ENCODE measurements at places on chromosomes 5 and 9. TPM values are rescaled to one million over a fixed set of nuclear protein-coding genes. Genes with fewer than 3 reads are reported as not detected.
A peak's percentile ranks its signal among the peaks of the same experiment; 100 is the strongest.

- DNase-seq: no peak
Measured at GRCh38 chr5:58410441-58410840, 49.4 kb downstream of the PLK2 start.

DNA sequence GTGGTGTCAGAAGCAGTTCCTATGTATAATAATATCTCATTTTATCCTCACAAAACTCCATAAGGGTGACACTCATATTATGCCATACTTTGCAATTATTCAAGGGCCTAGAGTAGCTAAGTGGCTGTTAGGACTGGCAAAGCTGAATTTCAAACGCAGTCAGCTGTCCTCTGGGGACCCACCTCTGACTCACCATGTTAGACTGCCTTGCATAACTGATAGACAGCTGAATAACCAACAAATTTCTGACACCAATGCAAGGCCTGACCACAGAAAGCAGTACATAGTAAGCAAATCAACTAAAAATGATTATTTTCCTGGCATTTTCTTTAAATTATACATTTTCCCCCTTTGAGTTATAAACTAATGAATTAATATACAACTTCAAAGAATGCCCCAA lies 251.6 kb upstream of the PTGER4 start:
- DNase-seq: no peak

GRCh38 chr9:113564498-113565237 lies 101.1 kb downstream of the RGS3 start:
- DNase-seq: peak; percentile 66

- DNase-seq: no peak
Measured at GRCh38 chr9:133141833-133142595, 21.0 kb upstream of the RALGDS start.

DNA sequence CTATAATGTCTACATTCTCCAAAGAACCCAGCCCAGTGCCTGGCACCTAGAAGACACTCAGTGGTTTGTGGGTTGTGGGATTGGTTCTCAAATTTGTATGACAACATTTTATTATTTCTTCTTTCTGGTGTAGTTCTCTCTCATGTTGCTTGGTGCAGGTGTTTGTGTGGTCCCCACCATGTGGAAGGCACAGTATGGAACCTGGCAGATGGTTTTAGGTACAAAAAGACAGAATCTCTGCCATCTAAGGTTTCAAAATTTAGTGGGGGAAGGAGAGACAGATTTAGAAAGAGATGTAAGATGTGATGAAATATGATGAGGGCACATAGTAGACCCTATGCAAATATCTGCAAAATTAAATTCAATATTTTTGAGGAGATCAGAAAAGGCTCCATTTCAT lies 323.8 kb downstream of the CDK5RAP2 start:
- DNase-seq: no peak

DNA sequence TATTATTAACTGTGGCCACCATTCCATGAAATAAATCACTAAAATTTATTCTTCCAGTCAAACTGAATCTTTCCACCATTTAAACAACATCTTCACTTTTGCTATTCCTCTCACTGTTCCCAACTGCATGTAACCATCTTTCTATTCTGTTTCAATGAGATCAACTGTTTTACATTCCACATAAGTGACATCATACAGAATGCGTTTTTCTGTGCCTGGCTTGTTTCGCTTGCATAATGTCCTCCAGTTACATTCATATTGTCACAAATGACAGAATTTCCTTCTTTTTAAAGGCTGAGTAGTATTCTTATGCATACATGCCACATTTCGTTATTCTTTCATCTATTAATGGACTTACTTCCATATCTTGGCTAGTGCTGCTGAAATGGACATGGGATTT lies 738.2 kb downstream of the SEMA5A start:
- no peak for DNase-seq

DNA sequence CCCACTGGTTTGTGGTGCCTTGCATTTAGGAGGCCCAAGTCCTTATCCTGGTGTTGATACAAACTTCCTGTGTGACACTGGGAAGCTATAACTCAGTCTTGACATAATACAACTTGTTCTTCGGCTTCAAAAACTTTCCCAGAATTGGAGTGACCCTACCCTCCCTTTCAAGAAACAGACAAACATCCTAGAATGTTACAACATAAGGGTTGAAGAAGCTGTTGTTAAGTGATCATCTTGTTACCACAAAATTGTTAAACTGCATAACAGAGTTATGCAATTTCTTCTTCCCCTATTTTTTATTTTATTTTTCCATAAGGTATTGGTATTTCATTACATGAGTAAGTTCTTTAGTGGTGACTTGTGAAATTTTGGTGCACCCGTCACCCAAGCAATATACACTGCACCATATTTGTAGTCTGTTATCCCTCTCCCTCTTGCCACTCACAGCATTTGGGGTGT lies 21.3 kb downstream of the TLR4 start:
- no peak for DNase-seq

GRCh38 chr5:123545506-123545905 lies 33.5 kb downstream of the CSNK1G3 start:
- no peak for DNase-seq

DNA sequence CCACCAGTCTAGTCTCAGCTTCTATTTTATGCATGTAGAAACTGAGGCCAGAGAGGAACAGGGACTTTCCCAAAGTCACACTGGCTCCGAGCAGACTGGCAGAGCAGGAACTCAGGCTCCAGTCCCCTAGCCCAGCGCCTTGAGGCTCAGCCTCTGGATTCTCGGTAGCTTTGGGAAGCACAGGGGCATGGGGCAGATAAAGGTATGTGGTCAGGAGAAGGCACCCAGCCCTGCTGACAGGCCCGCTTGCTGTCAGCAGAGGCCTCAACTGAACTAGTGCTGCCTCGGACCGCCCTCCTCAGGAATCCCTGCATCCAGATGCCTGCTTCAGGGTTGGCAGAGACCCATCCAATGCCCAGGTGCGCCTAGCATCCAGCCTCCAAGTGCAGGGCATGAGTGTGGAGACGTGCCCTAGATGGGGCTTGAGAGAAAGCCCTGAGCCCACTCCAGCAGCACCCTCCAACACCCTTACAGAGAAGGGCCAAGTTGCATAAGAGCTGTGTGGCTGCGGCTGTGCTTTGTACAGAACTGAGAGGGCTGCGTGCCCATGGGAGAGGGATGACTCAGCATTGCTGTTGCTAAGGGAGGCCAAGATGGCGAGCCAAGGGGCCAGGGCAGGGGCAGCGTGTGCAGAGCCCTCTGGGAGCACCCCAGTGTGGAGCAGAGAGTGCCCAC lies 168.6 kb downstream of the MACROH2A1 start:
- no peak for DNase-seq

- no peak for DNase-seq
Measured at GRCh38 chr9:80586786-80587330, 1015.1 kb downstream of the TLE4 start.

DNA sequence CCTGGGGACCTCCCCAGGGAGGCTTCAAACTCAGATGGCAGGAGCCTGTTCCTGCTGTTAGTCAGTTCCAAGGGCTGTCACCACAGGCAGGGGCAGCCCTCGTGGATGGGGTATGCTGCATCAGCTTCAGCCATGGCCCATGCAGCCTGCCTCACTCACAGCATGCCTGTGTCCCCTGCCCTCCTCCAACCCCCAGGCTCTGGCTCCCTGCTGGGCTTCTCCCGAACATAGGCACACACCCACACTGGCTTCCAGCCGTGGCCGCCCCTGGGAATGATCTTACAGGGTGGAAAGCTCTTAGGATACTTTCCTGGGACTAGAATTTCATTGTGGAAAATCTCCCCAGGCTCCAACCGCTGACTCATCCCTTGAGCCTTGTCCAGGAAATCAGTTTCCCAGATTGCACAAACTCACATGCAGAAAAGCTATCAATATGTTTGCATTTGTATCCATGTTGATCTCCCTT lies 163.8 kb downstream of the SEC61B start:
- DNase-seq: no peak

DNA sequence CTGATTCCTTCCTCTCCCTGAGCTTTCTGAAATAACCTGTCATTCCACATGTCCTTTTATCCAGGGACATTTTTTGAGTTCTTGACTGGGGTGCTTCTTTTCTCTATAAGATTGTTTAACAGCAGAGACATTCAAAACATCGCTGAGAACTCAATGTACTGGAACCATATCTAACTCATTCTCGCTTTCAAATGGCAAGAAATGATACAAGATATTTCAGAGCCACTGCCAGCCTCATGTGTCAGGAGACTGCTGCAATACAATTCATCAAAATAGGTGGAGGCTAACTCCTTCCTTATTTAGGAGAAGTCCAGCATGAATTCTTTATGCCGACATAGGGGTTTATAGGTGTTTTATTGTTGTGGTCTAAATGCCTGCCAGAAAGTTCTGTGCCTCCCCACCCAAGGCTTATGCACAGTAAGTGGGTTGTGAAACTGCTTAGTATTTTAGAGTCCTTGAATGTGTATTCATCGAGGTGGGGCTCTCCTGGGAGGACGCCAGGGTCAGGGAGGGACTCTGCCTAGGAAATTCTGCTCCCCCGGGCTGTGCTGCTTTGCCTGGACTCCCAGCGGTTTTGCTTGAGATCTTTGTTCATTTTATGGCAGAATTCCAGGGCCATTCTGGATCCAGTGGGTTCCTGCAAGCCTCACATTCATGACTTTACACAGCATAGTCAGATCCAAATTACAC lies 53.9 kb downstream of the ZNF474 start:
- DNase-seq: peak; percentile 80

DNA sequence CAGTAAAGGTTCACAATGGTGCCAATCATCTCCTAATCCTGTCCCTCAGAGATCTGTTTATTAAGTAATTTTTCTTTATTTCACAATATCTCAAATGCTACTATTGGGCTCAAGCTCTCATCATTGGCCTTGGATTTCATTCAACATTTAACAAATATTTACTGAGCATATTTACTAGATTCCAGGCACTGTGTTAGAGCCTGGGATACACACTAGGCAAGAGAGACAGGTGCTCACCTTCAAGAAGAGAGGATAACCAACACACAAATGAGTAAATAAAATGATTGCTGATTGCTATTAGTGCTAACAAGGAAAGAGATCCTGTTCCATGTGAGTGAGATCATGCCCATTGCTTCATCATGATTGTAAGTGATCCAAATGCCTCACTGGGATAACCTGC lies 27.4 kb downstream of the PPP2R2B start:
- DNase-seq: no peak

DNA sequence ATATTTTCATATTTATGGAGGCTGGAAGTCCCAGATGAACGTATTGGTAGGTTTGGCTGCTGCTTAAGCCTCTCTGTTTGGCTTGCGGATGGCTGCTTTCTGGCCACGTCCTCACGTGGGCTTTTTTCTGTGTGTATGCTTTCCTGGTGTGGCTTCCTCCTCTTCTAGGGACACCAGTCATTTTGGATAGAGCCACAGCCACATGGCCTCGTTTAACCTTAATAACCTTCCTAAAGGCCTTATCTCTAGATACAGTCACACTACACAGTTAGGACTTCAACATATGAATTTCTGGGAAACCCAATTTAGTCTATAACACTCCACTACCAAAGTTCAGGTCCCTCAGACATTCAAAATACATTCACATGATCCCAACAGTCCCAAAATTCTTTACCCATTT lies 26.9 kb downstream of the NUTM2F start:
- DNase-seq: no peak

DNA sequence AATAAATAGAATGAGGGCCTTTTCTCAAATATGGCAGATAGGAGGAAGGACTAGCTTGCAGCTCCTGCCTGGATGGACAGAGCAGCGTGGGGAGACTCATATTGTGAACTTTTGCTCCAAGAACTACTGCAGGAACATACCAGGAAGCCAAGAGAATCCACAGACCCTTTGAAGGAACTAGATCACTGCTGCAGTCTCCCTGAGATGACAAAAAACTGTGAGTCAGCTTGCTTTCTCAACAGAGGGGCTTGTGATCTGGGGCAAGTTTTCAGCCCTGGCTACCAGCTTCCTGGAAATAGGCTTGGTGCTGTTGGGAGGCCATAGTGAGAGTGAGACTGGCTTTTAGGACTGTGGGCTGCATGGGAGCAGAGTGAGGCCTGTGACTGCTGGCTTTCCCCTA lies 170.6 kb upstream of the TRIM32 start:
- no peak for DNase-seq

DNA sequence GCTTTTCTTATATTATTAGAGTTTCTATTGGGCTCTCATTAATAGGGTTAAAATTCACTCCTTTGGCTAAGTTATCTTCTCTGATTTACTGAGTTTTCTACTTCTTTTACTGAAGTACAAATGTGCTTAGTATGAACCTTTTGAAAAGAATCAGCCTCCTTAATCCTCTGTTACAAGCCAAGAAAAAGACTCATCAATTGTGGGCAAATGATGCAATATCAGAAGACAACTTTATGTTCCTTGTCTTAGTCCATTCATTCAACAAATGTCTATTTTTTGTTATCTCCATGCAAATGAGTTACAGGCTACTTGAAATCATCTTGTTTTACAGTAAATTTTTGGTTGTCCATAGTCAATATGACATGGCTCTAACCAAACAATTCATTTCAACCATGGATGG lies 40.3 kb downstream of the SNCAIP start:
- no peak for DNase-seq

DNA sequence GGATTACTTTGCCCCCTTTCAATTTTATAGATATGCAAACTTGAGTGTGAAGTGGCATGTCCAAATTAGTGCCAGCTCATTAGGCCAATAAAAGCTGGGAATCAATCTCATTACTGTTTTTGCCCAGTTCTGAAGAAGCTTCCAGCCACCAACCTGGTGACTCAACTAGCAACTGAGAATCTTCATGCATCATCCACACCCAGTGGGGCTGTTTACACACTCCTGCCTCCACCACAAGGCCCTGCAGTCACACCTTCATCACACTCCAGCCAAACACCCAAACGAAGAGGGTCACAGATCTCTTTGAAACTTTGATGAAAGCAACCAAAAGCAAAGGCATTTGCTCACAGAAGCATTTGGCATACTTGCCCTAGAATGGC lies 41.3 kb upstream of the S1PR3 start:
- DNase-seq: no peak

DNA sequence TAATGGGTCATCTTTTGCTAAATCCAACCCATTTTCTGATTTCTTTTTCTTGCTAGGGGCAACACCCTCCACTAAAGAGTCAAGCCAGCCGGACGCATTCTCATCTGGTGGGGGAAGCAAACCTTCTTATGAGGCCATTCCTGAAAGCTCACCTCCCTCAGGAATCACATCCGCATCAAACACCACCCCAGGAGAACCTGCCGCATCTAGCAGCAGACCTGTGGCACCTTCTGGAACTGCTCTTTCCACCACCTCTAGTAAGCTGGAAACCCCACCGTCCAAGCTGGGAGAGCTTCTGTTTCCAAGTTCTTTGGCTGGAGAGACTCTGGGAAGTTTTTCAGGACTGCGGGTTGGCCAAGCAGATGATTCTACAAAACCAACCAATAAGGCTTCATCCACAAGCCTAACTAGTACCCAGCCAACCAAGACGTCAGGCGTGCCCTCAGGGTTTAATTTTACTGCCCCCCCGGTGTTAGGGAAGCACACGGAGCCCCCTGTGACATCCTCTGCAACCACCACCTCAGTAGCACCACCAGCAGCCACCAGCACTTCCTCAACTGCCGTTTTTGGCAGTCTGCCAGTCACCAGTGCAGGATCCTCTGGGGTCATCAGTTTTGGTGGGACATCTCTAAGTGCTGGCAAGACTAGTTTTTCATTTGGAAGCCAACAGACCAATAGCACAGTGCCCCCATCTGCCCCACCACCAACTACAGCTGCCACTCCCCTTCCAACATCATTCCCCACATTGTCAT lies 72.0 kb downstream of the NUP214 start:
- DNase-seq: no peak

- DNase-seq: peak; percentile 47
Measured at GRCh38 chr5:84436866-84437265, 52.2 kb upstream of the EDIL3 start.

Gene CARTPT
- total RNA-seq: not detected

Gene BTNL9
- total RNA-seq: not detected

Gene SLC31A1
- total RNA-seq: 9.9 TPM

Gene TUSC1
- not detected for total RNA-seq

Gene PAEP
- not detected for total RNA-seq

Gene PCDHB14
- 18.6 TPM for total RNA-seq

Gene GMCL2
- total RNA-seq: not detected

Gene STPG3
- not detected for total RNA-seq

Data from SJSA1 (cell line).